Left ventricle myocardium superior (tissue), 1 donor: ENCODE measurements at places on chromosomes 6 and 20. TPM values are rescaled to one million over a fixed set of nuclear protein-coding genes. Genes with fewer than 3 reads are reported as not detected.

The MTHFD1L gene
- total RNA-seq, result 2.4 TPM

The RHAG gene
- total RNA-seq, result 0.62 TPM

- DNase-seq, result no peak
These were observed 45.4 kb upstream of the AIG1 start for GRCh38 chr6:143015300-143015706.

GRCh38 chr6:7993952-7994351, 70.2 kb downstream of the BLOC1S5 start:
- DNase-seq, result no peak

- no peak for DNase-seq
These were observed 303 bp downstream of the MBOAT1 start for GRCh38 chr6:20211941-20212391.

DNA sequence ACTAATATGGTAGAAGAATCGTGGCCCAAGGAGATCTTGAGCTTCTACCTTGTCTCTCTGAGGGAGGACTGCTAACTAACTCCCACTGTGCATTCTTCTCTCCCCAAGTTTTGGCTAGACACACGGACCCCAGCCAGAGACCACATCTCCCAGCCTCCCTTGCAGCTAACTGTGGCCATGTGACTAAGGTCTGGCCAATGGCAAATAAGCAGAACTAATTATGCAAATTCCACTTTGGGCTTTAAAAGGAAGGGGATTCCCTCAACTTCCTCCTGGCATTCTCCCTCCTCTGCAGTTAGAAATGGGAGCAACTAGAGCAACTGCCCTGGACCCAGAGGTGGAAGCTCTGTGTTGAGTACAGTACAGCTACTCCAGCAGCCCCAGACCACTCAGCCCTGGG, 15.4 kb downstream of the BPIFA2 start:
- no peak for DNase-seq

GRCh38 chr6:144730088-144730645, 445.0 kb downstream of the UTRN start:
- DNase-seq, result no peak
